ENCODE measurements at places on chromosomes 6 and 20.

GRCh38 chr6:130359736-130360135 lies 6.1 kb upstream of the TMEM200A start:
- DNase-seq: no peak

GRCh38 chr20:51526106-51526470 lies 16.4 kb downstream of the NFATC2 start:
- no peak for DNase-seq

GRCh38 chr20:59829054-59829785 lies 104.2 kb downstream of the SYCP2 start:
- DNase-seq: no peak

- peak; percentile 22 for DNase-seq
These were observed 9.6 kb downstream of the DYNLRB1 start for GRCh38 chr20:34525709-34526416.

DNA sequence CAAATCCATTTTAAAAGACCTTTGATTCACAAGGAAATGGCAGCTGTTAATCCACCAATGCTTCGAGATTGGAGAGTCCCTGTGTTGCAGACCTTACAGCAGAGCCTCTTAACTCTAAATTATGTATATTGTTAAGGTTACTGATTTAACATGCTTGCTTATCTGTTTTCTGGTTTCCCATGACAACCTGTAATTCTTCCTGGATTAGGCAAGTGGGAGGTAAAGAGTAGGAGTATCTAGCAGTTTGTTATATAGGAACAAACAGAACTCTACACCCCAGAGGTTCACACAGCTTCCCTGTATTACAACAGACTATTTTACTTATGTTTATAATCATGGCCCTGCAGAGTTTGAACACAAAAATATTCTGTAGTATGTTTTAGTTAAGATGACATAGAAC lies 39.5 kb downstream of the NKX2-4 start:
- no peak for DNase-seq

GRCh38 chr6:28251661-28252008 lies 434 bp downstream of the ZKSCAN4 start:
- DNase-seq: no peak

DNA sequence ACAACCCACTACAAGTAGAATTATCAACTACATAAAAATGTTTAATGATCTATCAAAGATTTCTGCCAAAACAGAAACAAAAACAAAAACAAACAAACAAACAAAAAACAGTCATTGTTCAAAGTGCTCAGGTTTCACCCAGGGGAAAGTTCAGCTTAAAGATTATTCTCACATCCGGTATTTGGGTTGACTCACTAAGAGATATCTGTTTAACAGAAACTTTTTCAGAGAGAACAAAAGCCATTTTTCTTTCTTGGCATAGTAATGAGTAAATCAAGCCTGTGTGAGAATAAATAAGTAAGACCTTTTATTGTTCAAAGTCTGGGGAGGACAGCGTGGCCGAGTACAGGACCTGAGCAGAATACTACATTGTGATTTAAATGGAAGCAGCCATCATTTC lies 143.6 kb downstream of the RCAN2 start:
- no peak for DNase-seq

GRCh38 chr6:168452685-168453377 lies 11.8 kb downstream of the SMOC2 start:
- no peak for DNase-seq

GRCh38 chr20:21303872-21304586 lies 898 bp downstream of the XRN2 start:
- no peak for DNase-seq

GRCh38 chr6:146785001-146785585 lies 186.3 kb downstream of the ADGB start:
- peak; percentile 12 for DNase-seq

DNA sequence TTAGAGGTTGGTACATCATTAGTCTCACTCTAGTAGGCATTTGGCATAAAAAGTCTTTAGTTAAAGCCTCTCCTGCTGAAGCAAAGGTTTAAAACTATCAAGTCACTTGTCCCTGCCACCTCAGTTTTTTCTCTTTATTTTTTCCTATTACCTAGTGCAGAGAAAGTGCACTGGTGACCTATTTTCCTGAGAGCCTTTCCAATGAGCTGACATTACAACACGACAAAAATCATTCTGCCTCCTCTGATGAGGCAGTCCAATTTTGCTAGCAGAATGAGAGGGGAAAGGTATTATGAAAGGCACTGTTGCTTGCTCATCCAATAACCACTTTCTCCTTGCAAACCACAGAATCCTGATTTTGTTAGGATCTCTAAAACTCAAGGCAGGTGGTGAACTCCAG lies 73.3 kb upstream of the SGK1 start:
- no peak for DNase-seq

DNA sequence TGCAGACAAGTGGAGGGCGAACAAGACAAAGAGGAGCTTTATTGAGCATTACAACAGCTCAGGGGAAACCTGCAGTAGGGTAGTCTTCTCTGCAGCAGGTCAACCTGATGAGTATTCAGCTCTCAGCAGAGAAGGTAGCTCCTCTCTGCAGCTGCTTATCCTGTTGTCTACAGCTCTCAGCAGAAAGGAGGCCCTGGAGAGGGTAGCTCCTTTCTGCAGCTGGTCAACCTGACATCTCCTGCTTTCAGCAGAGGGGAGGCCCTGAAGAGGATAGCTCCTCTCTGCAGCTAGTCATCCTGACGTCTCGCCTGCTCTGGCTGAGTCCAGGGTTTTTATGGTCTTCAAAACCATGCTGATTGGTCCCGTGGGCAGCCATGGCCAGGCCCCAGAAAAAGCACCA lies 113.6 kb downstream of the CD24 start:
- DNase-seq: no peak

- DNase-seq: no peak
These were observed 104.4 kb upstream of the FOXP4 start for GRCh38 chr6:41441598-41442351.

- DNase-seq: no peak
These were observed 15.1 kb downstream of the E2F3 start for GRCh38 chr6:20416567-20417345.

DNA sequence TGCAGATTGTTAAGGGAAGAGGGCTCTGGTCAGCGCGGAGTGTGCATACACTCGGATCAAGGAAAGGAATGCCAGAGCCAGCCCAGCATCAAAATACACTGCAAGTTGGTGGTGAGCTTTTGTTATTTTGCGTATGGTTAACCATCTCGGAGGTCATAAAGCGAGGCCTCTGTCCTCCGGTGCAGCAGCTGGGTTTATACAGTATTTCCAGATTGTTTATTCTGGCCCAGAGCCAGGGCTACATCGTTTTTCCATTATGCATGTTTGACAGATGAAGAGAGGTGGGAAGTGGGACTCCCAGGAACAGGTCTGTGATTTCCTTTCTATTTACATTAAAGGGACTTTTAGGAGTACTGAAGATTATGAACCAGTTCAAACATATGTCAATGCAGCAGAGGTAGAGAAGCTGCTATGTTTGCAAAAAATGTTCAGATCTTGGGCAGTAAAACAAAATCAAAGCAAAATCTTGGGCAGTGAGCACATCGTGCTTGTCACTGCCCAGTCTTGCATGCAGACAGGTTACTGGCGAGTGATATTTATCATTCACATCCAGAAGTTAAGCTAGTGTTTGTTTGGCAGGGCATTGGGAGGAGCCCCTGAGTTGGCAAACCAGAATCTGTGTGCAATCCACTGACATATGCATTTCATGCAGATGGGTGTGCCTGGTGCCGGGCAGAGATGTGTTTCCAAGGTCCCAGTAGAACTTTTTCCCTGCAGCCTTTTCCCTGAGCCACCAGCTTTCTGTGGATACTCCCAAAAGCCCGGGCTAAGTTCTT lies 256.3 kb upstream of the TAB2 start:
- DNase-seq: peak; percentile 75

DNA sequence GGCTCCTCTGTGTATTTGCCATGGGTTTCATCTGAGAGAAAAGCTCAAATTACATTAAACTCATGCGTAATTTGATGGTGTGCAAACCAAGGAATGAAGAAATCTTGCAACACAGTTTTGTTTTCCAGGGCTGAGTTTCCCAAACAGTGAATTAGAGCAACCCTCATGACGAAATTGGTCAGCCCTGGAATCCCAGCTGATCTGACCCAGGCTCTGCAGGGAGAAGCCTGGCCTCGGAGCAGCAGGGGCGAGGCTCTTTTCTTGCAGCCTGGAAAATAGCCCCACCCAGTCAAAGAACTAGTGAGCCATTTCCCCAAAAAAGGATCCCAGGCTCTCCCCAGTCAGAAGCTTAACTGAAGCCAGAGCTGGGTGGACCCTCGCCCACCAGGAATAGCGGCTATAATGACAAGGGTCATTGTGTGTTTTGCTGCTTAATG lies 107.3 kb upstream of the SNX9 start:
- DNase-seq: no peak

GRCh38 chr6:139643986-139644385 lies 269.5 kb upstream of the CITED2 start:
- no peak for DNase-seq

GRCh38 chr6:98560841-98561240 lies 273.5 kb upstream of the POU3F2 start:
- no peak for DNase-seq

DNA sequence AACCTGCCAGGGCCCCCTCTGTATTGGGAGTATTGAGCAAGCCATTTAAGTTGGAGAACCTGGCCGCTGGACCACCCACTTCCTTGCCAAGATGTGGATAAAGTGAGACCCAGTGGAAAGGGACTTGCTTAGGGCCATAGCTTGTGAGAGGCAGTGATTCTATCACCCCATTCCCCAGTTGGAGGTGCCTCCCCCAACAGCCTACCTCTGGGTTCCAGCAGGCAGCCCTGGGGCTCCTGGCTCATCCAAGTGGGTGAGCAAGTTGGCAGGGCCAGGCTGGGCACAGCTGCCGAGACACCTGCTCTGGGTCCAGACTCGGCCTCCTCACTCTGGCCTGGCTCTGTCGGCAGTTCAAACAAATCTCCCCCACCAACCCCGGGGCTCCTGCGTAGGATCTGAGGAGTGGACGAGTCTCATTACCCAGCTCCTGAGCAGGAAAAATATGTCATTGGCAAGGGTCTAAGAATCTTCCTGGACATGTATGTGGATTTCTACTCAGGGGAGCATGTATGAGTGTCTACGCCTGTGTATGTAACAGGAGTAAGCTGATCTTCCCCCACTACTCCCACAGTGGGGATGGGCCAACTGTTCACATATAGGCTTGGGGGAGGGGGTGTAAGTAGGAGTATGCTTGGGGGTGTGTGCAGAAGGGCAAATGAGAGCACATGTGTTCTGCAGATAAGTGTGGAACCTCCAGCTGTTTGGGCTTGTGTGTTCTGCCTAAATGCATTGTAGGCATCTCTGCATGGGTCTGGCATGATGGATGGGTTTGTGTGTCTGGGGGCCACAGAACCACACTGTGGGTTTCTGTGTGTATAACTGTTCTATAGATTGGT lies 1.9 kb downstream of the ID1 start:
- no peak for DNase-seq

GRCh38 chr6:20234136-20234535 lies 21.9 kb upstream of the MBOAT1 start:
- DNase-seq: no peak

- no peak for DNase-seq
These were observed 587.5 kb downstream of the CD109 start for GRCh38 chr6:74283532-74283931.

DNA sequence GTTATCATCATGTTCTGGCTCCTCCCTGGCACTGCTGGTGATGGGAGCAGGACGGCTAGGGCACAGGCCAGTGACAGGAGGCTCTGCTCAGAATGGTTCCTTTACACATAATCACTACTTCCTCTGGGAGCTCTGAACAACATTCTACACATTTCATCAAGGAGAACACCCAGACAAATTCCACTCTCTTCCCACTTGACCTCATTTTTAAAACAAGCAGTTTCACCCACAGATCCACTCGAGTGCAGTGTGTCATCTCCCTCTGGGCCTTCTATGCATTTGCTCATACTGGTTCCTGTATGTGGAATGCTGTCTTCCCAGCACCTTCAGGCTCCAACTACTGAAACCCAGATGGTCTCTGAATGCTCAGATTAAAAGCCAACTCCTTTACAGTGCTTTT lies 84.8 kb downstream of the ELOVL5 start:
- no peak for DNase-seq

DNA sequence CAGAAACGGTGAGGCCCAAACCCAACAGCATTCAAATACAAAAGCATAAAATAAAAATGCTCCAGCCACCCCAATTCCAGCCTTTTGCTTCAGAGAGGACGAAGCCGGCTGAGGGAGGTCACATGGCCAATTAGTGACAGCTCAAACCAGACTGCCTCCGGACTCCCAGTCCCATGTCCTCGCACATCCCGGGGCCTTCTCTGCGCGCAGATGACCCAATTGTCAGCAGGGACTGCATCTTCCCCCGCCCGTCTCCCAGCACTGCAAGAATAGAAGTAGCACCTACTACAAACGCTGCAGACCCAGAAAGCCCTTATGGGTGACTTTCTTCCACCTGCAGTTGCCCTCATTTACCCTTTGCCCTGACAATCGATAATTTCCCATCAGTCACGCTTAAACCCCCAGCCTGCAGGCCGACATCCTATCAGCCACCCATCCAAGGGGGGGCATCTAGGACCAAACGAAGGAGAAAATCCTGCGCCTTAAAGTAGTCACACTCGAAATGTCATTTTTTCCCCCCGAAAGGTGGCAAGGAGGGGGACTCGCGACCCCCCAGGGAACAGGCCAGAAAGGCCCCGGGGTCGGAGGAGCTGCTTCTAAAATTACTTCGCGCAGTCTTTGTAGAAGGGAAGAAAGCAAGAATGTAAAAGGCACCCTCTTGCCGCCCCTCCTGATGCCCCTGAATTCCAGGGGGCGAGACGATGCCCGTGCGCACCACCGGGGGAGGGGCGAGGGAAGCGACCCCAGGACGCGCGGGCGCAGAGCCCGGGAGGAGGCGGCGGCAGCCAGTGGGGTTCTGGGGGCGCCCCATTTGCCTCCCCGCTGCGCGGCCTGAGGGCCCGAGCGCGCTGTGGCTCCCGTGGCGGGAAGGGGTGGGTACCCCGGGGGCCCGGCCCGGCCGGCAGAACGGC lies 792 bp downstream of the SLC23A2 start:
- peak; percentile 53 for DNase-seq

- no peak for DNase-seq
These were observed 87.7 kb downstream of the ME1 start for GRCh38 chr6:83343121-83343520.

DNA sequence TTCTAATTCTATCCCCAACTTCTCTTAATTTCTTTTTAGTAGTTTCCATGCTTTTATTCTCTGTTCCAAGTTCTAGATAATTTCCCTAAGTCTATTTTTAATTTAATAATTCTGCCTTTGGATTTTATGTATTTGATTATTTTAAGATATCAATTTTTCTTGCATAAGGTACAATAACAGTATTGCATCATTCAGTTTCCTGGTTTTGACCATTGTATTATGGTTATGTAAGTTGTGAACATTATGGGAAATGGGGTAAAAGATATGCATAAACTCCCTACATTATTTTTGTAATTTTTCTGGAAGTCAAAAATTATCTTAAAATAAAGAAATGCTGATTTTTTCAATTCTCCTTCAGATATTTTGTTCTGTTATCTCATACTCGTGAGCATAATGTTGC lies 21.1 kb upstream of the CENPW start:
- DNase-seq: no peak

DNA sequence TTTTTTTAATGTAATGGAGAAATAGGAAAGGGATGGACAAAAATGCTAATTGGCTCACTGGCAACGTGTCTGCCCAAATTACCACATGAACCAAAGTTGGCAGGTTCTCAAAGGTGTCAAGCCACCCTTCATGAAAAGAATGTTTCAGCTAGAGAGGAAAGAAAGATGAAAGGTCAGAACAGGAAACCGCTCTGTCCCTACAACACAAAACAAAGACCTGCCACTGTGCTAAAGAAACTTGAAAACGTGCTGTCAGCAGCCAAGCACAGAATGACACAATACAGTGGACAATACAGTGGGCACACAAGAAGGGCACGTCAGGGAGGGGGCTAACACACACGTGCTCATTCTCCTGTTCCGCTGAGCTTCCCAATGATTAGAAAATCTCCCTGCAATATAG lies 4.9 kb downstream of the PREP start:
- no peak for DNase-seq

Data from NCI-H510A treated with DMSO at 0.1 percent for 48 hours (cell line).